ENCODE measurements at places on chromosomes 1 and 21.

GRCh38 chr21:43343992-43344886 is 82.7 kb downstream of the SIK1 start:
- no peak for DNase-seq

DNA sequence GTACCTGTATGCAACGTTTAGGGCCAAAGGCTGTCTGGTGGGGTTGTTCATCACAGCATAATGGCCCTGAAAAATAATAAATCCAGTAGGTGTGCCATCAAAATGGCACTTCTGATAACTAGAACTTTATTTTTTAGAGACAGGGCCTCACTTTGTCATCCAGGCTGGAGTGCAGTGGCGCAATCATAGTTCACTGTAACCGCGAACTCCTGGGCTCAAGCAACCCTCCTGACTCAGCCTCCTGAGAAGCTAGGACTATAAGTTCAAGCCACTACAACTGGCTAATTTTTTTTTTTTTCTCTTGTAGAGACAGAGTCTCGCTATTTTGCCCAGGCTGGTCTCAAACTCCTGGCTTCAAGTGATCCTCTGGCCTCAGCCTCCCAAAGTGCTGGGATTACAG is 4.7 kb downstream of the SNAPIN start:
- DNase-seq = no peak

- no peak for DNase-seq
These were observed 66.0 kb upstream of the DNAH14 start for GRCh38 chr1:224863486-224863885.

GRCh38 chr1:235078480-235079381 is 49.9 kb downstream of the TOMM20 start:
- DNase-seq = no peak

GRCh38 chr1:211616231-211616964 is 37.4 kb upstream of the SLC30A1 start:
- DNase-seq = no peak

DNA sequence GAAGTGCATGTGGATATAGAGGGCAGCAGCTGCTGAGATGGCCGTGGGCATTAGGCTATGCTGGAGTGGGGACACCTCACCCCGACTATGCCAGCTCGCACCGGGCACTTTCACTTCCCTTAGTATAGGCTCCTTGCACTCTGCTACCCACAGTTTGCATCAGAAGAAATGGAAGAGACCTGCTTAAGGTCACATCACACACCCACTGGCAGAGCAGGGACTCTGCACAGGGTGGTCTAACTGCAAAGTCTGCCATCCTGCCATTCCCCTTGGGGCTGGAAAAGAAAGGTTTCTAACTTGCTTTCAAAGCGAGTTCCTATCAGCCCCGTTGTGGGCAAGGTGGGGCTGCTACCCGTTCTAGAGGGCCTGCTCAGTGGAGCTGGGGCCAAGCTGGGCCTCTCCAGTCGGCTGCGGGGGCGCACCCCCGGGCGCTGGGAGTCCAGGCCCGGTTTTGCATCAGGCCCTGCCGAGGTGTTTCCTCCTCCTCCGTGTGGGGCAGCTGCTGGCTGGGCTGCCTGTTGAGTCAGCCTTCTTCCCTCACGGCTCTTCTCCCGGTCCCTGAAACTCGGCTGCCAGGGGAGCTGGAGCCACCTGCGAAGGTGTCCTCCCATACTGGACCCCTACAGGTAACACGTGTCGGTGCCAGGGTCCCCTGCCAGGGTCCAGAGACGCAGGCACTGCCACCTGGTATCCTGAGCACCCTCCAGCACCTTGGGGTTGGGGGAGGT is at the start of gene SYTL1:
Gene SYTL1, plus strand, starts transcription at position 498 of the 728 bp plus-strand sequence. CDS start 3,313 bp downstream, outside the sequence.
- DNase-seq = peak; percentile 22

DNA sequence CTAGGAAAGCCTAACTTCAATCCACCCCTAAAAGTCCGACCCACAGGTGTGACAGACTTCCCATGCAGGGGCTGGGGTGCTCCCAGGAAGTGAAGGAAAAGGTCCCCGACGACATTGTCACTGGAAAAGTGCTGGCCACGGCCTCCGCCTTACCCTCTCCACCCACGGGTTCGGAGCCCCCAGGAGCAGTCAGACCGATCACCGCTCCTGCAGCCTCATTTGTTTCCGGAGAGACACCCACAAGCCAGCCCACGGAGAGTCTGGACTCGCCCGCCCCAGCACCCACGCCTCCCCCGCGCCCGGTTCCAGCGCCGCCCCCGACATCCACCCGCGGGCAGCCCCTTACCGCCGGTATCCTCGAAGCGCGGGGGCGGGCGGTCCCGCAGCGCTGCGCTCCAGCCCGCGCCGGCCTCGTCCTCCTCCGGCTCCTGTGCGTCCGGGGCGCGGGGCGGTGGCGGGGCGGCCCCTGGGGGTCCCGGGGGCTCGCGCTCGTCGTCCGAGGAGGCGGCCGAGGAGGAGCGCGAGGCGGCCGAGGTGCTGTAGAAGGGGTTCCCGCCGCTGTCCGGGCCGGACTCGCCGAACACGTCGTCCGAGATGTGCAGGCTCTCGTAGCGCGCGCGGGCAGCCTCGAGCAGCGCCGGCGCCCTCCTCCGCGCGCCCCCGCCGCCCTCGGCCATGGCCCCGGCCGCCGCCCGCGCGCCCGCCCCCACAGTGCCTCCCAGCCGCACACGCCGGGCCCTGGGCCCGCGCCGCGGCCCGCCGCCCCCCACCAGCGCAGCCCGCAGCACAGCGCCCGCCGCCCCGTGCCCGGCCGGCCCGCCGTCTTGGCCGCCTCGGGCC is 660 bp downstream of the PGBD5 start:
- no peak for DNase-seq

GRCh38 chr1:40855513-40855912 is 6.7 kb downstream of the CITED4 start:
- no peak for DNase-seq

- DNase-seq = no peak
These were observed 132.1 kb downstream of the DNM3 start for GRCh38 chr1:171973421-171973820.

- DNase-seq = no peak
These were observed 394.8 kb downstream of the USP25 start for GRCh38 chr21:16124378-16125138.

DNA sequence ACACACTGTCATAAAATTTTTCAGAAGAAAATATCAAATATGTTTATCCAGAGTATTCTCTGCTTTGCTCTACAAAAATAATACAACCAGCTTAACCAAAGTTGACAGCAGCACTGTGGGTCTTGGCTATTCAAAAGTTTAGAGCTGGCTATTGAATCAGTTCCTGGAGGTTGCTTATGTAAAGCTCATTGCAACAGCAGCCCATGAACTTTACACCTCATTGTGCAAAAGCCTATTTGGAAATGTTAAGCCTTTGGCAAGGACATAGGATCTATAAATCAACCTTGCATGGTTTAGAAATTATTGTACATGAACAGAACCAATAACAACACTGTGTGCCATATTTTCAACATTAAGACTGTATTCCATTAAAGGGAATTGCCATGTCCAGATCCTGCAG is 714.9 kb downstream of the ADGRL2 start:
- DNase-seq = no peak

GRCh38 chr1:234780112-234780511 is 170.1 kb upstream of the IRF2BP2 start:
- DNase-seq = no peak

DNA sequence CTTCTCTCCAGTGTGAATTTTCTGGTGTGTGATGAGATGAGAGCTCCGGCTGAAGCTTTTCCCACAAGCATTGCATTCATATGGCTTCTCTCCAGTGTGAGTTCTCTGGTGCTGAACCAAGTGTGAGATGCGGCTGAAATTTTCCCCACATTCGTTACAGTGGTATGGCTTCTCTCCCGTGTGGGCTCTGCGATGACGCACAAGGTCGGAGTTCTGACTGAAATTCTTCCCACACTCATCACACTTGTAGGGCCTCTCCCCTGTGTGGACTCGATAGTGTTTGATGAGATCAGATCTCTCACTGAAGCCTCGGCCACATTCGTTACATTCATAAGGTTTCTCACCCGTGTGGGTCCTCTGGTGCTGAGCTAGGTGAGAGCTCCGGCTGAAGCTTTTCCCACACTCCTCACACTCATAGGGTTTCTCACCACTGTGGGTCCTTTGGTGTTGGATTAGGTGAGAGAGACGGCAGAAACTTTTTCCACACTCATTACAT is 7.4 kb downstream of the ZNF436 start:
- DNase-seq = peak; percentile 14

DNA sequence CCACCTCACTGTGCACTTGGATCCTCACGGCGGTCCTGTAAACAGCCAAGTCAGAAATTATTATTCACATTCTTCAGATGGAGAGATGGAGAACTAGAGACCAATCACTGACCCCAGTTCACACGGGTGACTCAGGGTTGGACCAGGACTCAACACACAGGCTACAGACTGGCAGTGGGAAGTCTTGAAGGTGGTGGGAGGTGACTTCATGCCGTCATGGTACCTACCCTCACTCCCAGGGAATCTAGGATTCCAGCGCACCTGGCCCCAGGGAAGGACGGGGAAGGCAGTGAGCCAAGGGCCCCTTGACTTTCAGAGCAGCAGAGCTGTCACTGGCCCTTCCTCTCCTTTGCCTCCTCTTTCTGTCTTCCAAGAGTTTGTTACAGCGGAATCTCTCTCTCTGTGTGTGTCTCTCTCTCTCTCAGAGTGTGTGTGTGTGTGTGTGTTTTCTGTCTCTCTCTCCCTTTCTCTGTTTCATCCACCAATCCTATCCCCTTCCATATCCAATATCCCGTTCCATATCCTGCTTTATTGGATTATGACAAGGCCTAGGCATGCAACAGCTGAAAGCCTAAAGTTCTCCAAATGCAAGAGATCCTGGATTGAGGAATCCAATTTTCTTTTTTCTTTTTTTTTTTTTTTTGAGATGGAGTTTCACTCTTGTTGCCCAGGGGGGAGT is 11.7 kb downstream of the OPTC start:
- no peak for DNase-seq

GRCh38 chr1:219340796-219341195 is 167.1 kb downstream of the LYPLAL1 start:
- DNase-seq = no peak

GRCh38 chr1:193338194-193338593 is 151.8 kb upstream of the B3GALT2 start:
- DNase-seq = no peak

- no peak for DNase-seq
These were observed 90.8 kb upstream of the PGBD5 start for GRCh38 chr1:230516889-230517288.

- no peak for DNase-seq
These were observed 35.4 kb upstream of the SRSF10 start for GRCh38 chr1:24015221-24016210.

DNA sequence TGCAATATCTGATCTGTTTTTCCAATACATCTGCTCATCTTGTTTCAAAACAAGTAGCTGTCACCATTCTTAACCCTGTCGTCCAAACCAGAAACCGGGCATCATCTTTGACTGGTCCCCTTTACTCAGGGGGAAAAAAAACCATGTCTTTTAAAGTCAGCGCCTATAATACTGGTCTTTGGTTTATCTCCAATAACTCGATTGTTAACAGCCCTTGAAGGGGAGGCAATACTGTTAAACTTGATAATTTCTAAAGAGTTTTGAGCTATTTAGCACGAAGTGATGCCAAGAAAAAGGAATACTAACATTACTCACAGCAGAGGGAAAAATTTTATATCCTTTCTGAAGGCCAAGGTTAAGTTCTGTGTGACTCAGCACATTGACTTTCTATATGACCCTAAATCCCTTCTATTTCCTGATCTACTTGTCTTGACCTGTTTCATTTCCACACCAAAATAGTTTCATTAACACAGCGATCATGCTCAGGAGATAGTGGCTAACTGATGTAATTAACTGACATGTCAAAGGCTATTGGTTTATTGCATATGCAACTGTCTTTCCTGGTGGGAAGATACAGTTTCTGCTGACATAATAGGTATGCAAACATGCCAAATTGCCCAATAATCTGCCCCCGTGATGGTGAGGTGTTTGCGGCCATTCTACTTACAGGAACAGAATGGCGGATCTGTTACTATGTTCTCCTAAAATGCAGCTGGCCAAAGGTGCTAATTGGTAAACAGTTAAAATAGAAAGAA is 59.1 kb downstream of the NFIA start:
- no peak for DNase-seq

DNA sequence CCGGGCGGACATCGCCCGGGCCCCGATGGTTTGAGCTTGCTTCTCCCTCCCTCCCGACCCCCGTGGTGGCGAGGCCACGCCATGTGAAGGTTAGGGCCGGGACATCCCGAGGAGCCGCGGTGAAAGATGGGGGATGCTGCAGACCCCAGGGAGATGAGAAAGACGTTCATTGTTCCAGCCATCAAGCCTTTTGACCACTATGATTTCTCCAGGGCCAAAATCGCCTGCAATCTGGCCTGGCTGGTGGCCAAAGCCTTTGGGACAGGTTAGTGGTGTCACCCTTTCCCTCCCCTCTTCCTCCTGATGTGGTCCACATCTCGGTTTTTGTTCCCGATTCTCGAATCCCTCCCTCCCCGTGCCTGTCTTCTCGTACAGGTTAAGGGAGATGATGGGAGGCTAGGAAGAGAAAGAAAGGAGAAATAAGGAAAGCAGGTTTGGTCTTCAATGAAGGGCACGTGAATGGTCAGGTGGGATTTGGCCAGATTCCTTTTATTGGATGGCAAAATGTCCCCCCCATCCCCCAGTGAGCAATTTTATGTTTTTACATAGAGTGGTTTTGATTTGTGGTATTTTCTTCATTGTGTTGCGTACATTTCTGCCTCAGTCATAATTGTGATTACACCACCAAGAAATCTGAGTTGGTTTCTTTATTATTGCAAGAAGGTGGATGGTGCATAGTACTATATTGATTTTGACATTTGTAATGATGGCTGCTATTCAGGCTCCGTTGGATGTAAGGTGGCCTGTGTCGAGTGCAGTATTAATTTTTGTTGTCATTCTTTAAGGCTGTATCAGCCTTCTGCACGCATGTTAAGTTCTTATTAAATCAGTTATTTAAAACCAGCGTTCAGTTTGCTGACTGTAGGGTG is 1.2 kb downstream of the CAMSAP2 start:
- peak; percentile 33 for DNase-seq

DNA sequence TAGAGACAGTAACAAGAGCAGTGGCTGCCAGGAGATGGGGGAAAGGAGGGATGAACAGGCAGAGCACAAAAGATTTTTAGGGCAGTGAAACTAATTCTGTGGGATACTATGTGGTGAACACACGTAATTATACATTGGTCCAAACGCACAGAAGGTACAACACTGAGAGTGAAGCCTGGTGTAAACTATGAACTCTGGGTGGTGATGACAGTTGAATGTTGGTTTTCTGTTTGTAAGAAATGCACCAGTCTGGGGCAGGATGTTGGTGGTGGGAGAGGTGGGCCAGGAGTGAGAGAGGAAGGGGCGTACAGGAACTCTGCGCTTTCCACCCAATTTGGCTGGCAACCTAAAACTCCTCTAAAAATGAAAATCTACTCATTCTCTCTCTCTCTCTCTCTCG is 50.2 kb upstream of the TIAM1 start:
- DNase-seq = peak; percentile 55

DNA sequence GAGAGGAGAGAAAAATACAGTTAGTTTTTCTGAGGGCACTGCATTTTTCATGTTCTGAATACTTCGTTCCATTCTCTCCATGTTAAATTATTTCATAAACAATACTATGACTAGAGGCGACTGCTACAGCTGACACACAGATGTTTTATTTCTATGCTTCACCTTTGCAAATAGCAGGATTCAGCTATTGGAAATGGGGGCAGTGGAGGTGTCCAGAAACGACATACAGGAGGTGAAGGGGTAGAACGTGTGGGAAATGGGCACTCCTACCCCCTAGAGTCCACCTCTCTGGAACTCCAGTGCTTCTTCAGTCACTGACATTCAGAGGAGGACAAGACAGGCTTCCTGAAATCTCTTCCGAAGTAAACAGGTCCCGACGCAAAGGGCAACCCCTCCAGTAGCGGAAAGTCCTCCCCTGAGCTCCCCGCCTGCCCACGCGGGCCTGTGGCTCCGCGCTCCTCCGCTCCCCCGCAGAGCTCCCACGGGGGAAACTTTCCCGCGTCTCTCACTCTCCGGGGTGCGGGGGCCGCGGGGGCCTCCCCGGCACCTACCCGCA is 480 bp downstream of the DPYD start:
- DNase-seq = no peak
